ENCODE measurements at places on chromosomes 2 and 18.

DNA sequence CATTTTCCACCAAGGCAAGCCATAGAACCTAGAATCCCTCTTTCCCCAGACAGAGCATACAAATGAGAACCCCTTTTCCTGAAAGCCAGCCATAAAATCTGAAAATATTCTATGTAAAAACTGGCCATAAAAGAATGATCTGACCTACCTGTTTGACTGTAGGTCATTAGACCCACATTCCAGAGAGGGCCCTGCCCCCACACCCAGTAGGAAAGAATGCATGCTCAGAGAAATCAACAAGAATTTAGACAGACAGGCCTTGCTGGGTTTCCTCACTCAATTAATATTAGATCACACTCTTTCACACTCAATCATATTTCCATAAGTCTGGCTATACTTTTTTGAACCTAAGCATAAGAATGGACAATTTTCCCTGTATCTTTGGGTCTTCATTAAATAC is 929.5 kb downstream of the ERBB4 start:
- no peak for DNase-seq

DNA sequence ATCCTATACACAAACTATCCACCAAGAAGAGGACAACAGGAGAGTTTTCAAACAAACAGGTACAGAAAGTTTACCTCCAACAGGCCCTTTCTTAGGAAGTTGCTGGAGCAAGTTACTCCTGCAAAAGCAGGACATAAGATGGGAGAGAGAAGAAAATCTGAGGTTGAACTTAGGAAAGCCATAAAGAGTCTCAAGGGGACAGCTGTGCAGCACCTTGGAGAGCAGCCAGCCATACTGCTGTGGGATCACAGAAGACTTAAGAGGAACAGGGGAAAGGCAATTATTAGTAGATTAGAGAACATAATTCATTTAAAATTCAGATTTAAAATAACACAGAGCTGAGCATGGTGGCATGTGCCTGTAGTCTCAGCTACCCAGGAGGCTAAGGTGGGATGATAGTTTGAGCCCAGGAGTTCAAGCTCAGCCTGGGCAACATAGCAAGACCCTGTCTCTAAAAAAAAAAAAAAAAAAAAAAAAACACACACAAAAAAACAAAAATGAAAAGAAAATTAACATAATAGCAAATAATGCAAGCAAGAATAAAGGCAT is 148.1 kb upstream of the SIX3 start:
- no peak for DNase-seq

DNA sequence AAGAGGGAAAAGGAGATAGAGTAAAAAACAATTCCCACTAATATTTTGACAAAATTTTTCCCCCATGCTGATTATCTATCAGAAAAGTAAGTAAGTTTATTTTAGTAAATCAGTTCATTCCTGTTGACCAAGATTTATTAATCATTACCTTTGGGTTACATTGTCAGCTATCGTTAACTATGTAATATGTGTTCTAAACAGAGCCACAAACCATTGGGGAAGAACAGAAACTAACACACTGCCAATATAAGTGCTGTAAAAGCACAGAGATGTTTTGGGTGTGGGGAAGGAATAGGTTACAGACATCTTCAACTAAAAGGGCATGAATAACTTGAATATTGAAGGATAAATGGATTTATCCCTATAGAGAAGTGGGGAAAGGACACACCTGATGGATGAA is 42.5 kb upstream of the ACADL start:
- no peak for DNase-seq

GRCh38 chr2:230050136-230050535 is 18.6 kb downstream of the SLC16A14 start:
- no peak for DNase-seq

GRCh38 chr2:102667072-102667471 is 47.7 kb downstream of the SLC9A2 start:
- DNase-seq = no peak

- no peak for DNase-seq
Observed at GRCh38 chr2:195037045-195037444, 620.0 kb upstream of the SLC39A10 start.

GRCh38 chr2:142849820-142850219 is 27.6 kb upstream of the KYNU start:
- no peak for DNase-seq

GRCh38 chr2:230929381-230930148 is 4.5 kb upstream of the GPR55 start:
- no peak for DNase-seq

DNA sequence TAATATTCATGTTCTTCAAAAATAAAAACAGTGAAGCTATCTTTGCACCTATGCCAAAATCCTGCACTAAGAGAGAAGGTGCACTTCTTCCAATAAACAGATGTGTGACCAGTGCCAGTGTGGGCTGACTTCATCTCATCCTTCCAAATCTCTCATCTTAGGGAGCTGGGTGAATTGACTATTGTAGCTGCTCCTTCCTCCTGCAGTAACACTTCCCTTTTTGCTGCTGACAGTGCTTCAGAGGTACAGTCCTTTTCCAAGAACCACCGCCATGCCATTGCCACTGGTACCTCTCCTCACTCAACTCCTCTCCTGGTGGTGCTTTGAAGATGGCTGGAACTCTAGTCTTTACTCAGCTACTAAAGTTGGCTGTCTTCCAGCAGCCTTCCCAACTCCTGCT is 42.1 kb upstream of the ARHGAP25 start:
- DNase-seq = no peak

DNA sequence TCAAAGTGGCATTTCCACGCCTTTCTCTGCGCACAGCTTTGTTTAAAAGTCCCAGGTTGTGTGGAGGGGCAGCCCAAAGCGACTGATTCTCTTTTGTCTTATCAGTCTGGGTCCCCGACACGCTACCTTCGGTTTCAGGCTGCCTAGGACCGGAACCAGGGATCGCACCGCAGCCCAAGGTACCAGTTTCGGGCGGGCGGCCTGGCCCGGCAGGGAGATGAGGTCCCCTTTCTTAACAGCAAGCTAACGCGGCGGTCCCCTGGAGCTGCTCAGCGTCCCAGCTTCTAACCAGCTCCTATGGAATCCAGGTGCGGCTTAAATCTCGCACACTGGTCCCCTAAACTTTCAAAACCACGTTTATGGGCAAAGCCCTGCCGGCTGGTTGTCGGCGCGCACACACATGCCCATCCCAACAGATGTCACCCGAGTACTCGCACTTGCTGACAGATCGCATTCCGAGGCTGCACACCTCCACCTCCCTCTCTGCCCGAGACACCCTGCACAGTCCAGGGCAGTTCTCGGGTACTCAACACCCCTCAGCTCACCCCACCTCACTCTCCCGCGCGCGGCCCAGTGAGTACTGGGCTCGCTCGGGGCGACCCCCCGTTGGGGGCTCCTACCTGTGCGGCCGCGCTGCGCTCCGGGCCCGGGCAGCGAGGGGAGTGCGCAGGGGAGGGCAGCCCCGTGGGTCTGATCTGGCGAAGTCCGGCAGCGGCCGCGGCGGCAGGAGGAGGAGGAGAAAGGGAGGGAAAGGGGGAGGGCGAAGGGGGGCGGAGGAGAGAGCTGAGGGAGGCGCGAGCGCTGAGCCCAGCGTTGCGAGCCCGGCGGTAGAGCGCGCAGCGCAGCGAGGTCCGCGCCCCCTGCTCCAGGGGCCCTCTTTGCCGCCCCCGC is at the start of gene EFEMP1:
Gene EFEMP1, minus strand, starts transcription at position 692 of the 891 bp plus-strand sequence. CDS start 1,342 bp downstream, outside the sequence.
- DNase-seq = peak; percentile 6

GRCh38 chr2:181578829-181579228 is 78.1 kb downstream of the CERKL start:
- no peak for DNase-seq

GRCh38 chr2:28681158-28681571 is 70.5 kb upstream of the PPP1CB start:
- no peak for DNase-seq

GRCh38 chr2:237193436-237193835 is 107.7 kb downstream of the COPS8 start:
- no peak for DNase-seq

GRCh38 chr2:55155206-55155605 is 76.9 kb downstream of the CLHC1 start:
- DNase-seq = no peak

GRCh38 chr18:57095884-57096283 is 51.0 kb upstream of the BOD1L2 start:
- DNase-seq = no peak

GRCh38 chr18:32443033-32443705 is 27.5 kb downstream of the GAREM1 start:
- no peak for DNase-seq

GRCh38 chr2:225124311-225125017 is 82.2 kb upstream of the DOCK10 start:
- DNase-seq = peak; percentile 41

DNA sequence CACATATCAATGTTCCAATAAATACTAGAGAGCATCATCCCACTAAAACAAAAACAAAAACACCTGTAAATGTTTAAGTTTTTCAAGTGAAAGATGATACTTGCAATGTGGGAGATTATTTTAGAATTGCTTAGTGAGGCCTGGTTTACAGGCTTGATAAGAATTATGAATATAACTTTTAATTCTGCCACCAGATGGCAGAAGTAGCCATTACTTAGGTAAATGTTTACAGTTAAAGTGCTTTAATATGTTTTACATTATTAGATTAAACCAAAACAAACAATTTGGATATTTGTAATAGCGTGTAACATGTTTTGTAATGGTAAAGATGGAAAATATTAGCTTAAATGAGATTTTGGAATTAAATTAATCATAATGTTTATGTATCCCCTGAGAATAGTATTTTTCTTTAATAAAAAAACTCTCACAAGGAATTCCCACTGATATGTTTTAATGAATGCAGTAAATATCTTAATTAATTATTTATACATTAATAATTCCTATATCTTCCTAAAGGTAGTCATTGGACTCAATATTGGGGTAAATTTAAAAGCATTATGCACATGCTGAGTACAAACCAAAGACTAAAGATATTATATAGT is 522.0 kb downstream of the SPAG16 start:
- DNase-seq = peak; percentile 8

DNA sequence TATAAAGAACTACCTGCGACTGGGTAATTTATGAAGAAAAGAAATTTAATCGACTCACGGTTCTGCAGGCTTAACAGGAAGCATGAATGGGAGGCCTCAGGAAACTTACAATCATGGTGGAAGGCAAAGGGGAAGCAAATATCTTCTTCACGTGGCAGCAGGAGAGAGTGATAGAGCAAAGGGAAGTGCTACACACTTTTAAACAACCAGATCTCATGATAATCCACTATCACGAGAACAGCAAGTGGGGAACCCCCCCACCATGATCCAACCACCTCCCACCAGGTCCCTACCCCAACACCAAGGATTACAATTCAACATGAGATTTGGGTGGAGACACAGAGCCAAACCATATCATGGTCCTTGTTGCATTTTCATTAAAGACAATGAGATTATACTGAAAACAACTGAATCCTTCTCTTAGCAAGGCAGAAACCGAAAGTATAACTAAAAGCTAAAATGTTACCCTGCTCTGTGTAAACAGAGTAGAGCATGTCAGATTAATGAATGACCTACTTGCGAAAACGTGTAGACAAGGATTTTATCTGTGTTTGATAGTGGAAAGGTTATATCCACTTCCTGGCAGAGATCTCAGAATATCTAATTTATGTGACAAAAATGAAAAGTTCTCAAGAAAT is 60.1 kb upstream of the RBBP8 start:
- no peak for DNase-seq

DNA sequence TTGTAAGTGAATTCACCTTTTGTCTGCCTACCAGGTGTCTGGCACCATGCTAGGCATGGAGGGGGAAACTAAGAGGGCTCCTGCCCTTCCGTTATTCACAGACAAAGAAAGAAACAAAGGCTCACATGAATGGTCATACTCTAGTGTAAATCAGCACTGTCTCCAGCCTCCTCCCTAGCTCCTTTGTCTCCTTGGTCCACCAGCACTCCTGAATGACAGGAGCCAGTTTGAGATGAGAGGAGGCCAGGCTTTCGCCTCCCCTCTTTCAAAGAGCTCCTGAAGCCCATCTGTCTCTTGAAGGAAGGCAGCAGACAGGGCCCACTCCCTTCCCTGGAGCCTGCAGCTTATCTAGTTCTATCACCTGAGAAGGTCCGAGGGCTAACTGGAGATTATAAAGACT is 18.7 kb downstream of the SATB2 start:
- DNase-seq = no peak

- DNase-seq = peak; percentile 91
Observed at GRCh38 chr18:45464619-45465018, 150.7 kb upstream of the SLC14A2 start.

DNA sequence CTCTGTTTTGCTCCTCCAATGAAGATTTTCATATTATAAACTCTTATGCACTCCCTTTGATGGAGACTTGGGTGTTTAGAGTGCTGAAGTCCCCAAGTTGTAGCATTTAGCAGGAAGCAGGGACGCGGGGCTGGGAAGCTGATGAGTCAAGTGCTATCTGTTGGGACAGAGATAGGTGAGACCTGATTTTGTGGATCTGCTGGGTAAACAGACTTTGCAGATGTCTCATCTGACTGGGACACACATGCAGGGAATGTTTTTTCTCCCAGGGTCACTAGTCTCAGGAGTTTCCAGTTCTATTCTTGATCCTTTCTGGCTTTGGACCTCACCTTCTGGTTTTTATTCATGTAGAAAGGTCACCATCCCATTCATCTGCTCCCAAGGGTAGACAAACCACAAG is 79.7 kb upstream of the ACAA2 start:
- no peak for DNase-seq

DNA sequence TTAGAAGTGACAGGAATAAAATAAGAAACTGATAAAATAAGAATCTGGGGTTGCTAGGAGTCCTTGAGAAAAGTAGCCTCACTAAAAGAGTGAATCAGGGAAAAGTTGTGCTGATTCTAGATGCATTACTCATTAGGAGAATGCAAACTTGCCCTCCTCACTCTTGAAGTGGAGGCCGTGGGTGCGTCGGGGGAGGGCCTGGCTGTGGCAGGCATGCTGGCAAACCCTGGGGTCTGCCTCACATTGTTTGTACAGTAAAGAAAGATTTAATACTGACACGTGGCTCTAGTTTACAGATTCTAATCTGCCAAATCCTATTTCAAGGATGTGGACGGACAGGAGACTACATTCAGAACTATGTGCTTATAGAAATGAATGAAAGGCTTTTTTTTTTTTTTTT is 41.9 kb downstream of the TANC1 start:
- DNase-seq = no peak

DNA sequence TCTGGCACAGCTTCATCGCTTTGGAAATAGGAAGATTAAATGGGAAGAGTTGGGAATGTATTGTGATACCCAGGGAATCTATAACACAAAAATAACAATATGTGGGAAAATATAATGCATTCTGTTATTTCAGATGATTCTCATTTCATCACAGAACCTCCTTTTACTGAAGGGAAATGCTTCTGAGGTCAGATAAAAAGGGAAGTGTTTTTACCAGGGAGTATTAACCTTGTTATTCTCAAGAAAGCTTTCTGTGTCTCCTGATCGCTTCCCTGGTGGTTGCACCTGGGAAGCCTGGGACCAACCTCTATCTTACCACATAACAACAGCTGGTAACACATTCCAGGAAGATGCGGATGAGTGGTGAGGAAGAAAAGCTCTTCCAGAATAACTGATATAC is 47.2 kb downstream of the SCG2 start:
- no peak for DNase-seq

DNA sequence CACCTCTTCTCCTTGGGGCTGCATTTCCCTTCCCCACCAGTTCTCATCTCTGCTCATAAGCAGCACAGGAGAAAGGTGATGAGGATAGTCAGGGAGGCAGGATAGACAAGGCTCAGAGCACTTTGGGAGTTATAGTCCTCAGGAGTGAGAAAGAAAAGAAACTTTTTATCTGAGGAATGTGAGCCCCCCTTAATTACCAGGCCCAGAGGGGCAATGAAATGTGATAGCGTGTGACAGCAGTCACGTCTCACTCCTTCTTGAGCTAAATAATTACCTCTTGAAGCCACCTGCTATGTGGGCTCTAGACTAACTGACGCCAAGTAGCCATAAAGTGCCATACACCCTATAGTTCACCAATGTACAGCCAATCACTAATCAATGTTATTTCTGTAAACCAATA is 105.8 kb downstream of the SPP2 start:
- peak; percentile 74 for DNase-seq
